ENCODE measurements at places on chromosomes 5 and 9.

DNA sequence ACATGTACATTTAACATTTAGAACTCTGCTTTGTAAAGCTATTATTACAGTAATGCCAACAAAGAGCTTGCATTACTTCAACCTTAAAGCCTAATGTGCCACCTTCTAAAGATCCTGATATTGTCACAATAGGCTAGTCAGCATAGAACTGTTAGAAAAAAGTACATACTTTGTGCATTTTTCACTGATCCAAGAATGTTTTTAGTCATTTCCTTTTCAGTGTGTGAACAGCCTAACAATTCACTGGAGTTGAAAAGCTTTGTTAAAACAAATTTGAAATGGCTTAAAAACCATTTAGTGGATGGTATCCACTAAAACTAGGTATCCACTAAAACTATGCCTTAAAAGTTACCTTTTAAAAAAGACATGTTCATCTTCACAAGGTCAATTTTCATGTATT, 4.5 kb downstream of the RPS6 start:
- no peak for DNase-seq

- peak; percentile 11 for DNase-seq
Measured at GRCh38 chr9:125889112-125889475, 141.9 kb downstream of the PBX3 start.

GRCh38 chr9:129888293-129889121, 53.2 kb downstream of the USP20 start:
- DNase-seq, result peak; percentile 95

DNA sequence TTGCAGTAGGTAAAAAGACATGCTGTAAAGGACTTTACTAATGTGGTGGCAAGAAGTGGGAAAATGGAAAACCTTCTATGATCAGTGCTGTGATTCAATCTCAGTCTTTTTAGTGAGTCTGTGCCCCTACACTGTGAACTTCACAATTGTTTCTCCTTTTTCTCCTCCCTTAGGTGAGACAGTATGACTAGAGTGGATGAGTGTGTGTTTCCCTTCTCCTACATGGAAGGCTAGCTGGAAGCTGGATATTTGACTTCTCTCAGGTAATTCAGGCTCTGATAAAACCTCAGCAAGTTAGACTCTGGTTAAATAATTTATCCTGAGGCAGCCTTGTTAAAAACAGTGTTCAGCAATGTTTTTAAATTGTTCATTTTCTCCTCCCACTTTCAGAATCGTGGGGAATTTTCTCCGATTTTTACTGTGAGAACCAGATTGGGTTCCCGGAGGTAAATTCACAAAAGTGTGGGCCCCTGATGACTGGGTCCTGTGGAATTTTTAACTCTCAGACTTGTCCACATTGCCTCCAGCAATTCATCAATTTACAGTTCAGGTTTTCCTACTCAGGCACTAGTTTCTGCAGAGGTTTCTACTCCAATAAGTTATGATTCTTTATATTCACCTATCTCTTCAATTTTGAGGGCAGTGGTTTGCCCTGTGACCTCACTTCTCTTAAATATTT, 149.1 kb upstream of the PIK3R1 start:
- DNase-seq, result no peak

GRCh38 chr9:126219166-126219565, 107.5 kb upstream of the MVB12B start:
- DNase-seq, result no peak

GRCh38 chr5:172858990-172859811, 25.1 kb downstream of the ERGIC1 start:
- no peak for DNase-seq

GRCh38 chr9:127612939-127613582, 984 bp downstream of the STXBP1 start:
- peak; percentile 50 for DNase-seq

GRCh38 chr9:126804696-126805553, at the start of gene ZBTB43:
Gene ZBTB43, plus strand, starts transcription at chr9:126805040. Its CDS starts 27,470 bp downstream, at chr9:126832510.
- peak; percentile 99 for DNase-seq

GRCh38 chr9:133429641-133430161, 7.5 kb downstream of the ADAMTS13 start:
- DNase-seq, result no peak

DNA sequence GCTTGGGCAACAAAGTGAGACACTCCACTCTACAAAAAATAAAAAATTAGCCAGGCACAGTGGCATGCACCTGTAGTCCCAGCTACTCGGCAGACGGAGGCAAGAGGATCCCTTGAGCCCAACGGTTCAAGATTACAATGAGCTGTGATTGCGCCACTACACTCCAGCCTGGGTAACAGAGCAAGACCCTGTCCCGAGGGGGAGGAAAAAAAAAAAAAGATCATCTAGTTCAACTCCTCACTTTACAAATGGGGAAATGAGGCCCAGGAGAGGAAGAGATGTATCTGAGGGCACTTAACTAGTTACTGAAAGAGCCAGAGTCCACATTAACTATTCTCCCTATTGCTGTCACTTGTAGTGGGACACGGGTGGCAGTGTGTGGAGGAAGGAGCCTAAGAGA, 13.8 kb downstream of the PDCL start:
- no peak for DNase-seq

GRCh38 chr5:180041301-180042274, 30.0 kb downstream of the RNF130 start:
- DNase-seq, result no peak

GRCh38 chr5:97998941-97999340, 774.5 kb upstream of the RGMB start:
- no peak for DNase-seq

GRCh38 chr5:7754997-7755596, 95.8 kb downstream of the CFAP90 start:
- DNase-seq, result peak; percentile 69

GRCh38 chr9:123609844-123610243, 253.8 kb downstream of the CRB2 start:
- no peak for DNase-seq

- DNase-seq, result no peak
Measured at GRCh38 chr5:159489779-159490178, 159.5 kb upstream of the IL12B start.

DNA sequence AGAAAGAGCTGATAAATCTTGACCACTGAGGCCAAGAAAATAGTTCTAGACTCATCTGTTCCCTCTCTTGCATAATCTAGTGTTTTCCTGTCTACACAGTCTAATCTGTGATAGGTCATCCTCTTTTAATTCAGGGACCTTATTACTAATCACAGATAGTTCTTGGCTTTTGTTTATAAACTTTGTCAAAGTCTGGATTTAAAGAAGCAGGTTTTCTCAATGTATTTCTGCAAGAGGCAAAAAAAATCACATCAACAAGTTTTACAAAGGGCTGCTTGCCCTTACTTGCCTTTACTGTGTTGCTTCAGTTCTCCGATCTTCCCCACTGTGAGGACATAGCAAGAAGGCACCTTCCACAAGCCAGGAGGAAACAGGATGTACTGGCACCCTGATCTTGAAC, 43.9 kb upstream of the MTAP start:
- DNase-seq, result no peak

DNA sequence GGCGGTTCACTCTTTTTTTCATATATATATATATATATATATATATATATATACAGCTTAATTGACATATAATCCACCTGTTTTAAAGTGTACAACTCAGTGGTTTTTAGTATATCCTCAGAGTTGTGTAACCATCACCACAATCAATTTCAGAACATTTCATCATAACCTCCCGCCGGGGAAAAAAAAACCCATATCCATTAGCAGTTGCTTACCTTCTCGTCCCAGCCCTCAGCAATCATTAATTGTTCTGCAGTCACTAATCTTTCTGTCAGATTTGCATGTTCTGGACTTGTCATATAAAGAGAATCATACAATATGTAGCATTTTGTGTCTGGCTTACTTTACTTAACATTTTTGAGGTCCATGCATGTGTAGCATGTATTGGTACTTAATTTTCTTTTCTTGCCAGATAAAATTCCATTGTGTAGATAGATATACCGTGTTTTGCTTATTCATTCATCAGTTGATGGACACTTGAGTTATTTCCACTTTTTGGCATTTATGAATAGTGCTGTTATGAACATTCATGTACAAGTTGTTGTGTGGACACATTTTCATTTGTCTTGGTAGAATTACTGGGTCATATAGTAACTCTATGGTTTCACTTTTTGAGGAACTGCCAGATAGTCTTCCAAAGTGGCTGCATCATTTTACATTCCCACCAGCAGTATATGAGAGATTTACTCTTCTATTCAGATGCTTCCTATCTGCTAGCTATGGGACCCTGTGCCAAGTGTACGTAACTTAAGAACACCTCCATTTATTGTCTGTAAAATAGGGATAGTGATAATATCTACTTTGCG, 3.5 kb upstream of the RNF145 start:
- DNase-seq, result no peak

GRCh38 chr9:68698943-68699509, 6.0 kb upstream of the PIP5K1B start:
- no peak for DNase-seq

DNA sequence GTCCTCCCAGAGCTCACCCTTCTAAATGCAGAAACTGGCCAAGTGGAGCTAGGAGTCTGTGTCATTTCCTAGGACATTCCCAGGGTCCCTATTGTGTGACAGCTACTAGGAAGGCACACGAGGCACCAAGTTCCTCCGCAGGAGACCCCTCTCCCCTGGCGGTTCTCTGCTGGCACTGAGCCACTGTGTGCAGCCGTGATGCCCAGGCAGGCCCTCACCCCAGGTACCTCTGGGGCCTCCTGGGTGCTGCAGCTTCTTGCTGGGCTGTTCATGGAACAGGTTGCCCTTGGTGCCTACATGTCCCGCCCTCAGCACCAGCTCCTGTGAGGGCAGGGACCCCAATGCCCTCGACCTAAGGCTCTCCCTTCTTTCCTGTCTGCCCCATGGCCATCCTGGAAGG, 23.1 kb downstream of the MED10 start:
- DNase-seq, result no peak

DNA sequence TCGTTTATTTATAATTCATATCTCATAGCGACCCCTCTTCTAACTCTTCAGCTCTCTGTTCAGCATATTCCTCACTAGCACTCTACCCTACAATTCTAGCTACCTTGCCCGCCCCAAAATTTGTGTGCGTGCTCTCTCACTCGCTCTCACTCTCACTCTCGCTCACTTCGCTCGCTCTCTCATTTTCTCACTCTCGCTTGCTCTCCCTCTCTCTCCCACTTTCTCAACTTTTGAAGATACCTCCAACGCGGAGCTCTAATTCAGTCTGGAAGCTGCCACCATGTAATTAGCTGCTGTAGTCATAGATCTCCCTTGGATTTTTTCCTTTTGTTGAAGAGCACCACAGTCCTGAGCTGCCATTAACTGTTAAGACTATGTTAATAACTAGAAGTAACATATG, 30.4 kb downstream of the GPR21 start:
- DNase-seq, result no peak

- no peak for DNase-seq
Measured at GRCh38 chr5:72711351-72711750, 105.1 kb upstream of the TNPO1 start.

DNA sequence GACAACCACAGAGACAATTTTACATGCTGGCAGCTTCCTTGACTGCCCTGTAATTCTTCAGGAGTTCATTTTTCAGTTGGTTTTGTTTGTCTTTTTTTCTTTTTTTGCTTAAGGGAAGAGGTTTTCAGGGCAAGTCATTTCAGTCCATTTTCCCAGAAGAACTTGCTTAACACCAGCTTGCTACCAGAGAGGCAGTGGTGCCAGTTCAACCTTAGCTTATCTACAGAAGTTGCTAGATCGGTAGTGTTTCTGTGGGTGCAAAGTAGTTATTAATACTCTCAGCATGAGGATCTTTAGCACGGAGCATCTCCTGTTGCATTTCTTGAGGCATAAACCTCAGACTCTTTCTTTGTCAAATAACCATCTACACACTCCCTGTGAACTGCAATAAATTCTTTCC, 1.1 kb downstream of the SPEF2 start:
- no peak for DNase-seq

- DNase-seq, result no peak
Measured at GRCh38 chr5:54904425-54904824, 81.0 kb downstream of the ESM1 start.

GRCh38 chr9:127058011-127058644, 64.3 kb downstream of the ANGPTL2 start:
- no peak for DNase-seq

DNA sequence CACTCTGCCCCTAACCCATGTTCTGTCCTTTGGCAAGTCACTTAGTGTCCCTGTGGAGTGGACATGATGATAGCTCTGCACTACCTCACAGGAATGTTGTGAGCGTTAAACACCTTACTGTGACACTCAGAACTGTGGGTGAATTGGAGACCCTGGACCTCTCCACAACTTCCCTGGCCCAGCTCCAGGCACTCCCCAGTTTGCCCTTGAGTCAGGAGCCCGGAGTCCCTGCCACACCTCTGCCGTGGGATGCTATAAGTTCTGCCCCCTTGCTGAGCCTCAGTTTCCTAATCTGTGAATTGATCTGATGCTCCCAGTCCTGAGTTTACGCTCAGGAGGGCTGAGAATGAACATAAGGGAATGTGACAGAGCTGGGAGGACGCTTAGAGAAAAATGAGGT, 34.4 kb downstream of the GSN start:
- no peak for DNase-seq

GRCh38 chr5:116814626-116815385, 240.2 kb upstream of the SEMA6A start:
- no peak for DNase-seq

- no peak for DNase-seq
Measured at GRCh38 chr5:111552896-111553295, 40.6 kb upstream of the STARD4 start.

- no peak for DNase-seq
Measured at GRCh38 chr5:7363067-7363677, 32.8 kb upstream of the ADCY2 start.

- DNase-seq, result no peak
Measured at GRCh38 chr9:5500441-5501235, 9.7 kb upstream of the PDCD1LG2 start.

DNA sequence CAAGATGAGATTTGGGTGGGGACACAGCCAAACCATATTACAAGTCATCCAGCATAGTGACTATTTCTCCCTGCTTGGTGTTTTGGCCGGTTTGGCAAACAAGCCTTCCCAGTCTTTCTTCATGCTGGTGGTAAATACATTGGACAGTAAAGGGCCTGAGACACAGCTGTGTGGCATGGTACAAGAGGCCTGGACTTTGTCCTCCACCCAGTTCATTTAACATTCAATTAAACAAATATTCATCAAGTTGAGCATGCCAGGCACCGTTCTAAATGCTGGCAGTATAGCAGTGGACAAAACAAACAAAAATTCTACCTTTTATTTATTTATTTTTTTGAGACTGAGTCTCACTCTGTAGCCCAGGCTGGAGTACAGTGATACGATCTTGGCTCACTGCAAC, 62.7 kb upstream of the SLC28A3 start:
- no peak for DNase-seq

DNA sequence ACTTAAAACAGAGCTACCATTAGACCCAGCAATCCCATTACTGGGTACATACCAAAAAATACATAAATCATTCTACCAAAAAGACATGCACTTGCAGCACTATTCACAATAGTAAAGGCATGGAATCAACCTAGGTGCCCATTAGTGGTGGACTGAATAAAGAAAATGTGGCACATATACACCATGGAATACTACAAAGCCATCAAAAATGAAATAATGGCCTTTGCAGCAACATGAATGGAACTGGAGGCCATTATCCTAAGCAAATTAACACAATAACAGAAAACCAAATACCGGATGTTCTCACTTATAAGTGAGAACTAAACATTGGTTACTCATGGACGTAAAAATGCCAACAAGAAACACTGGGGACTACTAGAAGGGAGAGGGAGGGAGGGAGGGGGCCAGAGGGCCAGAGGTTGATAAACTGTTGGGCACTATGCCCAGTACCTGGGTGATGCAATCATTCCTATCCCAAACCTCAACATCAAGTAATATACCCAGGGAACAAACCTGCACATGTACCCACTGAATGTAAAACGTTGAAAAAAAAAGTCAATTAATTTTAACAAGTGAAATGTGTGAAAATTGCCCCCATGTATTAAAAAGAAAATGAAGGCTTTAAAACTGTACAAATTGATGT, 24.5 kb upstream of the GPR150 start:
- DNase-seq, result no peak
